Mammary epithelial cell (primary cell): ENCODE measurements at places on chromosomes 16 and 17. TPM values are rescaled to one million over a fixed set of nuclear protein-coding genes. Genes with fewer than 3 reads are reported as not detected.
A peak's percentile ranks its signal among the peaks of the same experiment; 100 is the strongest.

Gene SOST
- total RNA-seq, result not detected in 2 replicates

DNA sequence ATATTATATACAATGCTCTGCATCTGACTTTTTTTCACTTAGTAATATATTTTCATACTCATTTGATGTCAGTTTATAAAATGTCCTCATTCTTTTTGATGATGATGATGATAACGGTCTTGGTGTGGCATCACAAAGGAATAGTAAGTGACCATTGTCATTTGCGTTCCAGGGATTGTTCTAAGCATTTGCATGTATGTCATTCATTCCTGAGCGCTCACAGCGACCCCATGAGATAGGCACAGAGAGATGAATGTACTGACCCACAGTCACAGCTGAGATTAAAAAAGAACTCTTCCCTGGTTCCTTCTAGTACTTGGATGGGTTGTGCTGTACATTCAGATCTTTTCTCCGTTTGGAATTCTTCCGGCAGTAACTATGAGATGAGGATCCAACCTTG lies 21.2 kb upstream of the MSI2 start:
- DNase-seq, result no peak

GRCh38 chr16:79632289-79632688 lies 31.8 kb upstream of the MAF start:
- peak; percentile 60 for DNase-seq

- no peak for DNase-seq
Observed at GRCh38 chr17:39641883-39642282, 4.9 kb downstream of the STARD3 start.

- no peak for DNase-seq
Observed at GRCh38 chr17:4947010-4947410, 1.3 kb downstream of the PFN1 start.

- DNase-seq, result no peak
Observed at GRCh38 chr17:2872282-2872681, 76.0 kb downstream of the RAP1GAP2 start.

GRCh38 chr16:82639666-82640336 lies 13.0 kb downstream of the CDH13 start:
- peak; percentile 67 for DNase-seq
